Calu3 (cell line): ENCODE measurements at places on chromosomes 16 and 17.

DNA sequence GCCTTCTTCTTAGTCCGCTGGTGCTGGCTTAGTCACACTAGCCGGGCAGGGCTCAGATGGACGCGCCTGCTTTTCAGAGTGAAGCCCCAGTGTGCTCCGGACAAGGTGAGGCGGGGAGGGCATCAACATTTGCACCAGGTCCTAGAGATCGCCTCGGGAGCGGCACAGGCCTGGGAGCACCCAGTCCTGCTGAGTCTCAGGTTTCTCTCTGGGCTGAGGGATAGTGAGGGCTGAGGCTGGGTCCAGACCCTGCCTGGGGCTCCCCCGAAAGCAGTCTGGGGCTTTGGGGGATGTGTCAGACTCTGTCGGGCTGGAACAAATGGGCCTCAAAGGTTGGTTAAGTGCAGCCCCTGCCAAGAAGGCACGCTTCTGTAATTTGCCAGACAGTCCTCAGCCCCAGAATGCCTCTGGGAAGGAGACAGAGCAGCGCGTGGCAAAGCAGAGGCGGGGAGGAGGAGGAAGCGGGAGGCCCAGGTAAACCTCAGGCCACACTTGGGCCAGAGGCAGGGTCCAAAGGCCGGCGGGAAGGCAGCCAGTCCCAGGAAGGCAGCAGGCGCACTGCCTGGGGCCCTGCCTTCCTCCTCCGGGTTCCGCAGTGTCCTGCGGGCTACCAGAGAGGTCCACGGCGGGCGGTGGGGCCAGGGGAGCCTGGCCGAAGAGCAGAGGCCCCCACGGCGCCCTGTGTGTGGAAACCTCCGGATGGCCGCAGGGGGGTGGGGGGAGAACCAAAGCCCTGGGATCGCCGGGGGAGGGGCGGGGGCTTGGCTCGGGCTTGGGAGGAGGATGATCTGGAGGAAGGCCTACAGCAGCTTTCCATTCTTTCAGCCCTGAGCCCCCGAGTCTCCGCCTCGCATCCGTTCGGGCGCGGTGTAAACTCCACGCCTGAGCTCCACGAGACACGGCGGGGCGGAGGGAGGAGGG lies 39.5 kb upstream of the ATP2A3 start:
- peak; percentile 66 for DNase-seq

GRCh38 chr17:19339341-19339815 lies 23.1 kb downstream of the B9D1 start:
- DNase-seq = no peak

- no peak for DNase-seq
These were observed 9.9 kb downstream of the ZDHHC1 start for GRCh38 chr16:67406111-67406971.

DNA sequence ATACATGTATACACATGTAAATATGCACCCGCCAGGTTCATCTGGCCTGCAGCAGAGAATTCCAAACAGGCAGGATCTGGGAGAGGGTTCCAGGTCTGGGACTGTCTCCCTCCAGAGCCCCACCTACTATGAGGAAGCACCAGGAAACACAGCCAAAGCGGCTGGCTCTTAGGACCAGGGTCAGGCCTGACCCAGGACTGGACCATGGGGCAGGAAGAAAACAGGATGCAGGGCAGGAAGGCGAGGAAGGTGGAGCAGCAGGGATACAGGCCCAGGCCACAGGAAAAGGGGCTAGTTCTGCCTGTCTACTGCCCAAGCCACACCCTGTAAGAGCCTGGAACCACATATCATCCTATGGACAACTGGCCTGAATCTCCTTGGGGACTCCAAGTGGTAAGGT lies 2.2 kb downstream of the HID1 start:
- no peak for DNase-seq

DNA sequence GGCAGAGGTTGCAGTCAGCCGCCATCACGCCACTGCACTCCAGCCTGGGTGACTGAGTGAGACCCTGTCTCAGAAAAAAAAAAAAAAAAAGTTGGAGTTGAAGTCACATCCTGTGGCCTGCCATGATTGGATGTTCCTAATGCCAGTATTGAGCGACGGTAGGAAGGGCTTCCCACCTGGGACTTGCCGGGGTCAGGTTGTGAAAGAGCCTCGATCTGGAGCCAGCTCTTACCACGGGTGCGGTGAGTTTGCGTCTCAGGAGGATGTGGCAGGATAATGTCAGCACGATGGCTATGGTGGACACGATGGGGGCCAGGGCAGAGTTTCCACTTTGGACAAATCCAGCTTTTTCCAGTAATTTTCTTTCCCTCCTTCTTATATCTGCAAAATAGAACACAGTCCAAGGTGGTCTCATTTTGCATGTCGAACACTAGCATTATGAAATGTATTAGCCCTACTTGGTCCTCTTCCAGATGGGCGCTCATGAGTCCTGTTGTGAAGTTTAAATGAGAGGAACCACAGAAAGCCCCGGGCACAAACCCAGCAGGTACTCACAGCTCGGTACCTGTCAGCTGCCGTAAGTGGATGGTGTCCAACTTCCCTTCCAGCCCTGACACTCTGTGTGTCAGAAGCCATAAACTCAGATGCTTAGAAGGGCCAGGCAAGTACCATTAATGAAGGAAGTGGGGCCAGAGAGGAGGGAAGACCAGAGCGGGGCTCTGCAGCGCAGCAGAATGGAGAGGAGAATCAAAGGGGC lies 22.2 kb downstream of the ABCC12 start:
- DNase-seq = no peak

DNA sequence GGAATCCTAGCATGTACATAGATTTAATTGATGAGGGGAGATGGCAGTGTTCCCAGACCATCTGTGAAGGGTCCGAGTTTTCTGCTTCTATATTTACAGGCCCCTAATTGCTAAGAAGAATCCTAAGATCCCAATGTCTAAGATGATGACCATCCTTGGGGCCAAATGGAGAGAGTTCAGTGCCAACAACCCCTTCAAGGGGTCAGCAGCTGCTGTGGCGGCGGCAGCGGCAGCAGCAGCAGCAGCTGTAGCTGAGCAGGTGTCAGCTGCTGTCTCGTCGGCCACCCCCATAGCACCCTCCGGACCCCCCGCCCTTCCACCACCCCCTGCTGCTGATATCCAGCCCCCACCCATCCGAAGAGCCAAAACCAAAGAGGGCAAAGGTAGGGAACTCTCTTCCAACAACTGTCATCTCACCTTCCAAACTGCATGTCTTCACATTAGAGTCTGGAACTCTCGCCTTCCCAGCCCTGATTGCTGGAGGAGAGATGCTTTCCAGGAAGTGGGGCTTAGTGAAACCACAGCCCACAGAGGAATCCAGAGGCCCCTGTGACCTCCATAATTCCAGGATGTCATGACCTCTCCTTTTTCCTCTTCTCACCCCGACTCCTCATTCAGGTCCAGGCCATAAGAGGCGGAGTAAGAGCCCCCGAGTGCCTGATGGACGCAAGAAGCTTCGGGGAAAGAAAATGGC lies 4.7 kb downstream of the CHD3 start:
- DNase-seq = no peak

- no peak for DNase-seq
These were observed 532 bp downstream of the KDM6B start for GRCh38 chr17:7834542-7834956.

DNA sequence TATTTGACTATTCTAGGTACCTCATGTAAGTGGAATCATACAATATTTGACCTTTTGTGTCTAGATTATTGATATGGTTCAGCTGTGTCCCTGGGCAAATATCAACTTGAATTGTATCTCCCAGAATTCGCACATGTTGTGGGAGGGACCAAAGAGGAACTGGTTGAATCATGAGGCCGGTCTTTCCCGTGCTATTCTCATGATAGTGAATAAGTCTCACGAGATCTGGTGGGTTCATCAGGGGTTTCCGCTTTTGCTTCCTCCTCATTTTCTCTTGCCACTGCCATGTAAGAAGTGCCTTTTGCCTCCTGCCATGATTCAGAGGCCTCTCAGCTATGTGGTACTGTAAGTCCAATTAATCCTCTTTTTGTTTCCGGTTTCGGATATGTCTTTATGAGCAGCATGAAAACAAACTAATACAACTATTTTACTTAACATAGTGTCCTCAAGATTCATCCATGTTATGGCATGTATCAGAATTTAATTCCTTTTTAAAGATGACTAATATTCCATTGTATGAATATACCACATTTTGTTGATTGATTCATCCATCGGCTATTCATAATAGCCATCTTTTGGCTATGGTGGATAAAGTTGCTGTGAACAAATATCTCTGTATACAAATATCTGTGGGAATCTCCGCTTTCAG lies 129.1 kb downstream of the FTO start:
- DNase-seq = no peak

- no peak for DNase-seq
These were observed 49.8 kb downstream of the BRD7 start for GRCh38 chr16:50318796-50319578.

DNA sequence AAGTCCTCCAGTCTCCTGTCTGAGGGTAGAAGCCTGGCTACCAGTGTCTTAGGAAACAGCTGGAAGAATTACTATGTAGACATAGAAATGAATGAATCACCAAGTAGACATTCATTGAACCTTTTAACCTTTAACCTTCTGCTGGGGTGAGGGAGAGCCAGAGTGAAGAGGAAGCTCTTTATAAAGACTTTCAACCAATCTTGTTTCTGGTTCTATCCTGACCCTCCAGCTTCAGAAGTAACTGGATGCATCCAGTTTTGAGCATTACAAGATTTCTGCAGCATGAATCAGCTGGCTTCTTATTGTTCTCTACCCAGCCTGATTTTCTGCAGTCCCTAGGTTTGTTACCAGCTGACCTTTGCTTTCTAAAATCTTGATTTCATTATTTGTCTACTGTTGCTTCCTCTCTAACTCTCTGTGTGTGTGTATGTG lies 8.5 kb downstream of the TEKT1 start:
- no peak for DNase-seq

- peak; percentile 91 for DNase-seq
These were observed at the start of gene CCDC40 for GRCh38 chr17:80035937-80036714. Gene CCDC40 (plus strand): TSS chr17:80036642. CDS start chr17:80036663, 21 bp downstream.

- DNase-seq = no peak
These were observed 27.8 kb upstream of the MFSD6L start for GRCh38 chr17:8826808-8827435.

GRCh38 chr16:56102183-56102686 lies 89.1 kb upstream of the GNAO1 start:
- DNase-seq = no peak

DNA sequence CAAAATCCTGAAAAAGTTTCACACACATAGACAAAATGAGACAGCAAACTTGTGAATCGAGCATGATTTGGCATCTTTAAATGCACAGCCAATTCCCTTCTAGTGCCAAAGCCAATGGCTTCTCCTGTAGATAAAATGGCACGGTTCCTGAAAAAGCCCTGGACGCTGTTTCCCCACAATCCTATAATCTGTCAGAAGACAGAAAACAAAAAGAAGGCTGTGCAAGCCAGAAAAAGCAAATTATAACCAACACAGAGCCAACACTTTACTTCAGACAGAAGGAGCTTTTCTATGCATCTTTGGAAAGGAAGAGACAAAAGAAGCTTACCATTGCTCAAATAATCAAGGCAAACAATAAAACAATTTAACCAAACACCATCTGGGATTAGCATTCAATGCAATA lies 23.8 kb downstream of the FAM222B start:
- no peak for DNase-seq

DNA sequence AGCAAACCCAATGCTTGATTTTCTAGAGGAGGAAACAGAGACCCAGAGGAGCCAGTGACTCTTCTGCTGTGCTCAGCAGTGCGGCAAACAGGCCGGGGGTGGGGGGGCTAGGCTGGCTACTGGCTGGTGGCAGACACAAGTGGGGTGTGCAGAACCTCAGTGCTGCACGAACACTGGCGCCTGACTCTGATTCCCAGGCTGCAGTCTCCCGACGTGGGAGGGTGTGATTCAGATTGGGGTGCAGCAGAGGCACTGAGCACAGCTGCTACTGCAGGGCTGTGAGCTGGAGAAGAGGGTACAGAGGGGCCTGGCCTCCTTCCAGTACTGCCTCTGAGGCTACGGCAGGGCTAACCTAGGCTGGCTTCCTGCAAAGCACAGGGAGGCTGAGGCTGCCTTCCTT lies 8.1 kb downstream of the RPL19 start:
- DNase-seq = no peak

GRCh38 chr17:81349397-81350319 lies 45.6 kb upstream of the BAHCC1 start:
- DNase-seq = no peak

DNA sequence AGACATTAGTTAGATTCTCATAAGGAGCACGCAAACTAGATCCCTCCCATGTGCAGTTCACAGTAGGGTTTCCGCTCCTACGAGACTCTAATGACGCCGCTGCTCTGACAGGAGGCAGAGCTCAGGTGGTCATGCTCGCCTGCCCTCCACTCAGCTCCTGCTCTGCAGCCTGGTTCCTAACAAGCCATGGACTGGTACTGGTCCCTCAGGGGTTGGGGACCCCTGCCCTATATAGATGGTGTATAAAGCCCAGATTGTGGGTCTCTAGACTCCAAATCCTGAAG lies 52.1 kb upstream of the LYRM9 start:
- no peak for DNase-seq

GRCh38 chr16:50538411-50539052 lies 9.7 kb upstream of the NKD1 start:
- no peak for DNase-seq

- DNase-seq = no peak
These were observed 46.9 kb downstream of the SOCS1 start for GRCh38 chr16:11208916-11209665.

GRCh38 chr17:49931416-49932137 lies 37.4 kb upstream of the DLX4 start:
- no peak for DNase-seq

DNA sequence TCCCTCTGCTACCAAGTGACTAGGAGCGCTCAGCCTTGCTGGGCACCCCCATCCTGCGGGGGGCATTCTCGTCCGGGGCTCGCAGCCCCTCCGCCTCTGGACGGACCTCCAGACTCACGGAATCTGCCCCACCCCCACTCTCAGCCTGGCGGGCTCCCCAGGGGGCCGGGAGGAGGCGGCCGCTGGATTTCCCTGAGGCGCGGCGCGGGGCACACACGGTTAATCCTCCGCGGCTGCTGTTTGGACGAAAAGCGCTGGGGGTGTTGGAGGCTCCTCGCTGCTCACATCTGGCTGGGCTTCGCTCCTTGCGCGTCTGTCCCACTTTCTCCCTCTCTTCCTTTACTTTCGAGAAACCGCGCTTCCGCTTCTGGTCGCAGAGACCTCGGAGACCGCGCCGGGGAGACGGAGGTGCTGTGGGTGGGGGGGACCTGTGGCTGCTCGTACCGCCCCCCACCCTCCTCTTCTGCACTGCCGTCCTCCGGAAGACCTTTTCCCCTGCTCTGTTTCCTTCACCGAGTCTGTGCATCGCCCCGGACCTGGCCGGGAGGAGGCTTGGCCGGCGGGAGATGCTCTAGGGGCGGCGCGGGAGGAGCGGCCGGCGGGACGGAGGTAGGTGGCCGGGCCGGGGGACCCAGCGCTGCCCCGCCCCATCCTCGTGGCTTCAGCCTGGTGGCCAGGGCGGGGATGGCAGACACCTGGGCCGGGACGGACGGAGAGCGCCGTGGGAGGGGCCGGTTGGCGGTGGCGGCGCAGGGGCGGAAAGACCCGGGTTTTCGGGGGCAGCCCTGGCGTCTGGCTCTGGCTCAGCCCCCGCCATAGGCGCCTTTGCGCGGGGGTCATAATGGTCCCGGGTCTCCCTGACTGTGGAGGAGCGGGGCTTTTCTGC lies at the start of gene C1QTNF1:
TSS of gene C1QTNF1 (plus strand) at position 284 of the 886 bp plus-strand sequence. CDS start 19,800 bp downstream, outside the sequence.
- peak; percentile 79 for DNase-seq

GRCh38 chr17:47945529-47946508 lies 4.4 kb downstream of the PNPO start:
- DNase-seq = no peak

- no peak for DNase-seq
These were observed 11.0 kb upstream of the CRISPLD2 start for GRCh38 chr16:84808826-84809225.
